ENCODE measurements at places on chromosomes 3 and 15.

- no peak for DNase-seq
Observed at GRCh38 chr3:123439806-123440580, 8.9 kb downstream of the ADCY5 start.

DNA sequence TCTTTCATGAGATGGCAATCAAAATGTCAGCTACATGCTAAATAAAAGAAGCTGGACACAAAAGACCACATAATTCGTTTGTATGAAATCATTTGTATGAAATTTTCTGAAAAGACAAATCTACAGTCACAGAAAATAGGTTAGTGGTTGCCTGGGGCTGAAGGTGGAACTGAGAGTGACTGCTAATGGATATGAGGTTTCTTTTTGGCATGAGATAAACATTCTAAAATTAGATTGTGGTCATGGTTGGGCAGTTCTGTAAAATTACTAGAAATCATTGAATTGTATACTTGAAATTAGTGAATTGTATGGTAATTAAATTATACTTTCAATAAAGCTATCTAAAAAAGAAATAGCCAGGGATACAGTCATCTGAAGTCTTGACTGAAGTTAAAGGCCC, 2.7 kb upstream of the DMXL2 start:
- no peak for DNase-seq

DNA sequence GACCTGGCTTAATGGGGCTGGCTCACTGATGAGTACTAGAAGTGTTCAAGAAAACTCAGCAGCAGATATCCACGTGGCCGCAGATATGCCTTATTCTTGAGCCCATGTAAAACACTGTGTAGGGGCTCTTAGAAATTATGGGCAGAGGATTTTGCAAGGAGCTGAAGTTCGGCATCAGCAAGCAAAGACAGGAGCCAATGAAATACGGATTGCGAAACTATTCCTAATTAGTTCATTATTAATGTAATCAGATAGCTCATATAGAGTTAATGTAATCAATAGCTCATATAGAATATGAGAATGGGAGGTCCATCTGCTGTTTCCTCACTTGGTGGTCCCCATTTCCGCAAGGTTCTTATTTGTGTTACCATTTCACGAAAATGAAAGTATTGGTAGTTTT, 9.0 kb upstream of the GSK3B start:
- no peak for DNase-seq

GRCh38 chr3:120907659-120908029, 361 bp upstream of the STXBP5L start:
- no peak for DNase-seq
